Gastroesophageal sphincter (tissue), 4 donors: ENCODE measurements at places on chromosomes 12 and 14. TPM values are rescaled to one million over a fixed set of nuclear protein-coding genes. Genes with fewer than 3 reads are reported as not detected.

GRCh38 chr12:49556391-49557186 lies 11.4 kb downstream of the MCRS1 start:
- no peak for ATAC-seq

GRCh38 chr14:99972748-99973466 lies 92.3 kb upstream of the EVL start:
- ATAC-seq = no peak

DNA sequence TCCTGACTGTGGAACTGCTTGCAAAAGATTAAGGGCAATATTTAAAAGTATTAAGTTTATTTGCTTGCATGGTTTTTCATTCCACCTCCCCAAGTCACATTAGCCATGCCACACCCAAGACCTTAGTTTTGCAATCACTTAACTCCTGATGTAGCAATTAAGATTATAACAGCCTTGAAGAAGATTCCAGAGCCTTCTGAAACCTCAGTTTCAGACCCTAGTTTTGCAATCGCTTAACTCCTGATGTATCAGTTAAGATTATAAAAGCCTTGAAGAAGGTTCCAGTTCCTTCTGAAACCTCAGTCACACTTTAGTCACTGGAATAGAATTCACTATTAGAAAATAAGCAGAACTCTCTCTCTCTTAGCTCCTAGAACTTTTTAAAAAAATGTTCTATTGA lies 42.7 kb upstream of the DCN start:
- ATAC-seq = peak; percentile 83

DNA sequence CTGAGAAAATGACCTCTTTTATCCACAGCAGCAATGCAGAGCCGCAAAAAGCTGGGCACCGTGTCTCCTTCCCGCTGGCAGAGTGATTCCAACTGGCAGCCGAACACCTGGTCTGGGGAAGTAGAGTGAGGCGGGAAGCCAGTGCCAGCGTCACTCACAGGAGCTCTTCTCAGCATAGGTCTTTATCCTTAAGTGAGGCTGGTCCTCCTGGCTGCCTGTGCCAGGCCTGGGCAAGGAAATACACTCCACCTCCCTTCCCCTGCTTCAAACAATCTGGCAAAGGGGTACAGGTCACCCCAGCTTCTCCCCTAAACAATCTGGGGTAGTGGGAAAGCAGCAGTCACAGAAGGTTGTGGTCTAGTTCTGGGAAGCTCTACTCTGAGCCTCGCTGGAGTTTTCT lies 4.8 kb downstream of the ARHGAP9 start:
- ATAC-seq = no peak

- no peak for ATAC-seq
Observed at GRCh38 chr12:89215196-89215595, 137.1 kb downstream of the DUSP6 start.

The CLEC6A gene
- not detected for total RNA-seq

DNA sequence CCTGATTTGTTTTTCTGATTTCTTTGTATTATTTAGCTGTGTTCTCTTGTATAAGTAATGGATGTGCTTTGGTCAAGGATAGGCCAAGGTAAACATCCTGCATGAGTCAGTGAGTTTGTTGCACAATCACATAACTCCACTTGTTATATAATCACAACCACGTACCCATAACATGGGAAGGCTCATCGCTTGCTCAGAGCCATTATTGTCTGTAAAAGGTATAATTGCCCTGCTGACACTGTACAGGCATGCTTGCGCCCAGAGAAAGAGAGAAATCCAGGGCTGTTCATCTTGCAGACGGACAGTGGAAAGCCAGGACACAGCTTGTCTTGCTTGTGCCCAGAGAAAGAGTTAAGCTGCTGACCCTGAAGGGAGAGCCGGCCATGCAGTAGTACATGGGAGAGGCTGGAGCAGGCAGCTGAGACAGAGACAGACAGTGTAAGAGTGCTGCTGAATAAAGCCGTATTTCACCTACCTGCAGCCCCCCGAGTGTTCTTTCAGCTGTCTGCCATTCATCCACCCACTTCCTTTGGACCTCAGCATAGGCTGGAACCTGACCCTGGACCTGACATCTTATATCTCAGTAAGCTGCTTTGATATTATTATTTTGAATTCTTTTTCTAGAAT lies 174.7 kb upstream of the DAAM1 start:
- ATAC-seq = no peak

The DCP1B gene
- total RNA-seq = 26.3 TPM

DNA sequence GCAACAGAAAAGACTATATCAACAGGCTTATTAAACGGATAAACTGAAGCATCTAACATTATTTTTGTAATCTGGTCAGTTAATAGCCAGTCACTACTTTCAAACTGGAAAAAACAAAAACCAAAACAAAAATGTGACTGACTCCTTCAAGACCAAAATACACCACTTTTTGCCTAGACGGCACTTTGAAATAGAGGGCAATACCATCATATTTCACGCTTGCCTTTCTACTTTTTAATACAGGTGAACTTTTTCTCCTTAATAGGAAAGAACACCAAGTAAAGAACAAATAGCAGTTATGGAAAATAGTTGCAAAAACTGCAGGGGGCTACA lies 550 bp upstream of the NUP107 start:
- no peak for ATAC-seq

The INHBE gene
- total RNA-seq = not detected

DNA sequence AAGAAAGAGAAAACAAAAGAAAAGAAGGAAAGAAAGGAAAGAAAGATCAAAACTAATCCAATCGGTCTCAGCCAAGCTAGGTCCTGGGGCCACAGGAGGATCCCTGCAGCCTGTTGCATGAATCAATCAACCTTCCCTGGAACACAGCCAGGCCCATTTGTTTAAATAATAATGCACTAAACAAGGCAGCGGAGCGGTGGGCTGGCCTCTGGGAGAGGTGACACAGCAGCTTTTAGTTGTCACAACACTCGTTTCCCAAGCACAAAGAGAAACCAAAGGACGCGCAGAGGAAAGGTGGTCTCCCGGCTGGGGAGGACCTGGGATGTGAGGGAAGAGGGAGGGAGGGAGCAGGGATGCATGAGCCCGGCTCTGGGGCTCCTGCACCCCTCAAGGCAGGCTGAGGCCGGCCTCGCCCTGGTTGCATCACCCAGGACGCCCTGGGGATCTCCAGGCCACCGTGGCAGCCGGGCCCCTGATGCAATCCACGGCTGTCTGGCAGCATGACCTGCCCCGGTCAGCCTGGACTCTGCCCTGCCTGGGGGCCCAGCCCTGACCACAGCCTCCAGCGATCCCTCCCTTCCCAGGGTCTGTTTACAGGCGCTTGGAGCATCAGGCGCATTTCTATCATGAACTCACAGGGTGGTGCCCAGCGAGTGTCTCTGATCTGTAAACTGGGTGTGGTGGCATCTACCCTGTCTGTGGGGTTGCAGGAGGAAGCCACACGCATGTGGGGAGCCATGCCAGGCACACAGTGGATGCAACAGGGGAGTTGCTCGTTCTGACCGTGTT lies 32.5 kb downstream of the MMP17 start:
- peak; percentile 87 for ATAC-seq

DNA sequence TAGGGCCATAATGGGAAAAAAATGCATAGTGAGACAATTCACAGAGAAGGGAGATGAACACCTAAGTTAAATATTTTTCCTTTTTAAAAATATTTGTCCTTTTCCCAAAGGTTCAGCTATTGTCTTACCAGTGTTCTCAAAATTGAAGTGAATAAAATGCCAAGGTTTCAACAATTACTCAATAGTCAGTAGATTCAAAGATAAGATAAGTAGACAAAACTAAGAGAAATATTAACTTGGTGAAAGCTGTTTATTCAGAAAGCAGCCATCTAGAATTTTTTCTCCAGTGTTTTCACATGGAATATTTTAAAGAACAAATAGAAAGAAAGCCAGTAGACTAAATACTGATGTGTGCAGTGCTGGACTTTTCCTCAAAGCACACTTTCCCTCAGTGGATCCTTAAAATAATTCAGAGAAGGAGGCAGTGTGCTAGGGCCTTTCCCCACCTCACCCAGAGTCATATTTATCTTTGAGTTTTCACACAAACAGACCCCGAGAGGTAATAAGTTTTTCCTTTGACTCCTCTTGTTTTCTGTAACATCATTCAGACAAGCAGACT lies 144.5 kb upstream of the PLEKHG7 start:
- ATAC-seq = no peak
